ENCODE measurements at places on chromosomes 7 and 10.

DNA sequence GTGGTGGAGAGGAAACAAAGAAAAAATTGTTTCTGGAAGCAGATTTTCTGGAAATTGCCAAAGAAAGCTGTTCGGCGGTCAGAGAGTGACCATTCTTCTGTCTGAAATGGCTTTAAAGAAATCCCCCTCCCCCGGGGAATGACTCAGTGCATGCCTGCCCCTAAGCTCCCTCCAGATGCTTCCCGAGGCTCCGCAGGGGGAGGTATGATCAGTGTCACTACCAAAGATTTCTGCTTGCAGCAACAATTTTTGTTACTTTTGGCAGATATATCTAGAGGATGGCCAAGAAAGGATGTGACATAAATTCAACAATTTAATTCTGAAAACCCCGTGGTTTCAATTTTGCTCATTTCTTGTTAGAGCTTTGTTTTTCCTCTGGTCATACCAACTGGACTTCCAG is 163.9 kb downstream of the JCAD start:
- DNase-seq: peak; percentile 85

DNA sequence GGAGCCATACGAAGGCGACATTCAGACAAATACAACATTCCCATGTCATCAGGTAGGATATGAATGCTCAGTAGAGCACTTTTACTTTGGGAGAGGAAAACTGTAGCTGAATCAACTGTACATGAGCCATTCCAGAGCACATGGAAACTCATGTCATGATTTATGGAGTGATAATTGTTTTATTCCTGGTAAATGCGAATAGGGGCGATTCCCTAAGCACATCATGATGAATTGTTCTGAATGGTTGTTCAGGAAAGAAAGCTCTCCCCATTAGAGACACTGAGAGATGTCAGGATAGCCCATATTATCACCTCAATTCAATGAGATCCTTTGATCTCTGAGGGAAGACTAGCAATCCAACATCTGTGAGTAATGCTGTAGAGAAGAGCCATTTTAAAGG is 243.6 kb downstream of the FOXP2 start:
- no peak for DNase-seq

DNA sequence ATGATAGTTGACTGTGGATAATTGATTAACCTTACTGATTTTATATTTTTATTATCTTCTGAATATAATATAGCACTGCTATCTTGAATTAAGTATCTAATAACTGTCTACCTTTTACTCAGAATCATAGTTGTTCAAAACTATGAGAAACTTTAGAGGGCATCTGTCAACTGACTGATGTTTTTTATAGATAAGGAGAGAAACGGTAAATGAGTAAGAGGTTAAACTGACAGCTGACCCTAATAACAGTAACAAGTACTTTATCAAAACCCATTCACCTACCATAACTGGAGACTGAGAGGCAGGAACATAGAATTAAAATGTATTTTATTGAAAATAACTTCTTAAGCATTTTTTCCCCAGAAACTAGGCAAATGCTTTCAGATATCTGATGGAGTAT is 62.2 kb downstream of the CYP51A1 start:
- no peak for DNase-seq

- DNase-seq: no peak
Observed at GRCh38 chr7:137985253-137985896, 16.5 kb downstream of the CREB3L2 start.

GRCh38 chr7:47677664-47678063 is 95.8 kb upstream of the TNS3 start:
- no peak for DNase-seq

- DNase-seq: no peak
Observed at GRCh38 chr10:68302871-68303270, 29.0 kb upstream of the HNRNPH3 start.

DNA sequence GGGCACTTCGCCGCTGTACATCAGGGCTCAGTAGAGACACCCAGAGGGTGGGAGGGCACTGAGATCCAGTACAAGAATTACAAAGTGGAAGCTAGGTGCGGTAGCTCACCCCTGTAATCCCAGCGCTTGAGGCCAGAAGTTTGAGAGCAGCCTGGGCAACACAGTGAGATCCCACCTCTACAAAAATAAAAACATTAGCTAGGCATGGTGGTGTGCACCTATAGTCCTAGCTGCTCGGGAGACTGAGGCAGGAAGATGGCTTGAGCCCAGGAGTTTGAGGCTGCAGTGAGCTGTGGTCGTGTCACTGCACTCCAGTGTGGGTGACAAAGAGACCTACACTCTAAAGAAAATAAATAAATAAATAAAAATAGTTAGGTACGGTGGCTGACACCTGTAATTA is 64.0 kb downstream of the CLEC2L start:
- DNase-seq: no peak

- no peak for DNase-seq
Observed at GRCh38 chr7:5433181-5433580, 9.5 kb upstream of the TNRC18 start.

- no peak for DNase-seq
Observed at GRCh38 chr7:30429156-30429530, 49.4 kb downstream of the NOD1 start.

- DNase-seq: no peak
Observed at GRCh38 chr7:78090616-78091015, 292.0 kb downstream of the PHTF2 start.

DNA sequence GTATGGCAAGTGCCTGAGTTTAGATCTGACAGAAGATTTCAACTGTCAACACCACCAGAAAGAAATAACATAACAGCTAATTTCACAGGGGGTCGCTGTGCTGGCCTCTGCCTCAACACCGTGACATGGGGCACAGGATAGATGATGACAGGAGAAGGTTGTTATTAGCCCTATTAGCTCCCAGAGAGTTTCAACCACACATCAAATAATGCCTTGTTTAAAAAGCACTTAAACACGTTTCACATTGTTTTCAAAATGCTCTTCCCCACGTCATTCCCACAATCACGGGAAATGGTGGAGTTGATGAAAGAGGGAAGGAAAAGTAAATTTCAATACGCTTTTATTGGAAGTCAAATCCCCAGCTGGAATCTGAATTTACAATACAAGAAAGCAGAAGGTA is 184.7 kb downstream of the MAGI2 start:
- no peak for DNase-seq

Measured in uterus (tissue), 4 donors.